ENCODE measurements at places on chromosomes 5 and 9.

DNA sequence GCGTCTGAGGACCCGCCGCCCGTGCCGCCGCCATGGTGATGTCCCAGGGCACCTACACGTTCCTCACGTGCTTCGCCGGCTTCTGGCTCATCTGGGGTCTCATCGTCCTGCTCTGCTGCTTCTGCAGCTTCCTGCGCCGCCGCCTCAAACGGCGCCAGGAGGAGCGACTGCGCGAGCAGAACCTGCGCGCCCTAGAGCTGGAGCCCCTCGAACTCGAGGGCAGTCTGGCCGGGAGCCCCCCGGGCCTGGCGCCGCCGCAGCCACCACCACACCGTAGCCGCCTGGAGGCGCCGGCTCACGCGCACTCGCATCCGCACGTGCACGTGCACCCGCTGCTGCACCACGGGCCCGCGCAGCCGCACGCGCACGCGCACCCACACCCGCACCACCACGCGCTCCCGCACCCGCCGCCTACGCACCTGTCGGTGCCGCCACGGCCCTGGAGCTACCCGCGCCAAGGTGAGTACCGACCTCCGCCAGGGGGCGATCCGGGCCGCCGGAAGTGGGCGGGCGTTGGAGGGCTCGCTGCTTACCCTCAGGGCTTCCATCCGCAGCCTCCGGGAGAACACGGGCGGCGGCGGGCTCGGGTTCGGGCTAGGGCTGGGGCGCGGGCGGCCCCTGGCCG lies 8.5 kb downstream of the PRR7 start:
- peak; percentile 70 for DNase-seq

GRCh38 chr9:14903040-14903439 lies 7.2 kb downstream of the FREM1 start:
- DNase-seq: no peak

GRCh38 chr9:137487454-137488326 lies 28.6 kb upstream of the NSMF start:
- DNase-seq: no peak

DNA sequence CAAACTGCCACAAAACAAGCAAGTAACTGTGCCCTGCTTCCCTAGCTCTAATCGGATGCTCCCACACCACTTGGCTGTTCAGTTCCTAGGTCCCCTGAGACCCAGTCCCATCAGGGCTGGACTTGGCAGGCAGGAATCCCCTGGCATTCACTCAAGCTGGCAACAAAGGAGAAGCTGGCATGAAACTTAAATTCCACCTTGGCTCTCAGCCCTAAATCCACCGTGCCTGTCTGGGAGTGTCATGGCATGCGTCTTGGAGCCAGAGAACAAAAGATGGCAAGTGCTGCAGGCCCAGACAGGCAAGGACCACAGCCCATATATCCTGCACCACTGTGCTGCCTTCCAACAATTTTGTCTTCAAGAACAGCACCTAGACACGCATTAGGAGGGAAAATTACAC lies 38.2 kb downstream of the ETF1 start:
- peak; percentile 69 for DNase-seq

DNA sequence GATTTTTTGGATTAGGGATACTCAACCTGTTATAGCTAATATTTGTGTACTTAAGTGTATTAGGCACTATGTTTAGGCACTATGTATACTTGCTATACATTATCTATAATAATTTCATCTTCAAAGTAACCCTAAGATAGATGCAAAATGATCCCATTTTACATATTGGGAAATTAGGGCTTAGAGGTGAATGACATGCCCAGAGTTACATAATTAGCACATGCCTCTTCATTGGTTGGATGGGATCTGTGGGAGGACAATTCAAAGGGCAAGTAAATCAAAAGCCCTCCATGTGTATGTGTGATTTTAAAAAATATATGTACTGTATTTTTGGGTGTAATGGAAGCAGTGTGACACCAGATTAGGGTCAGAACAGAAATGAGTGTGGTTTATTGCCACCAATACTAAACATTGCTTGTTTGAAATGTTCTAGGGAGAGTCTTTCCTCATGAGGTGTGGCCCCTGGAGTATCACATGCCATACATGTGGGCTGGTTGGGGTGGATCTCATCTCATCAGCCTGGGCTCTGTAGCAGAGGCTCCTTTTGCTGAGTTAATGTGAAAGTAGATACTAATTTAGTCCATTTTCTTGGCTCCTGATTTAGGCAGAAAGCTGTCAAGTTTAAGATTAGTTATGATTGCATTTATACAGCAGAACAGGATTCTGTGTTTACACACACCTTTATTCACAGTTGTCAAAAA lies 5.5 kb downstream of the C9orf85 start:
- DNase-seq: no peak

- DNase-seq: no peak
Observed at GRCh38 chr9:88339317-88339716, 48.9 kb upstream of the SPIN1 start.

DNA sequence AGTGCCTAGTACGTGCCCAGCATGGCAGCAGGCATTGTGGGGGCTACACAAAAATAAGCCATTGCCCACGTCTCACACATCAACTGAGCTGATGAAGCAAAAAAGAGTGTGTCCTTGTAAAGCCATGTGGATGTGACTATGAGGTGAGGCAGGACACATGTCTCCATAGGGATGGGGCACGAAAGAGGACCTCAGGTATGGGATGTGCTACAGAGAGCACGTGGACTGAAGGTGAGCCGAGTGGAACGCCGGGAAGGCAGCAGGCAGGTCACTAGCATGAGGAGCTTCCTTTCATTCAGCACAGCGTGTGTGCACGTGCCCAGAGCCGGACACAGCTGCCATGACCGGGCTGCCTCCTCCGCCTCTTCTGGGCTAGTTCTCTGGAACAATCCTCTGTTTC lies 429.8 kb downstream of the SPOCK1 start:
- DNase-seq: no peak

DNA sequence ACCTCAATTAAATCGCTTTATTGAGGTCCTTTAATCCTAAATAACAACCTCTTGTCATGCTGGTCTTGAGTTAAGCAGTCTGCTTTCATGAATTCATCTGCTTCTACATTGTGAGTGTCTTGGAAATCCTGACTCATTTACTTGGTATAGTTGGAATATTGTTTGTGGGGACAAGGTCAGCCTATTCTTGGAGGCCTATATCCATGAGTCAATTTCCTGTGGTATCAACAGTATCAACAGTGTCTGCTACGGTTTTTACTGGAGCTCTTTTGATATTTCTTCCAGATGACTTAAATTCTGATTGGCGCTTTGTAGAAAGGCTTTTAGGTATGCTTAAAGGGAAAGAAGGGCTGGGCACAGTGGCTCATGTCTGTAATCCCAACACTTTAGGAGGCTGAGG lies 71.2 kb upstream of the PARP8 start:
- no peak for DNase-seq

- DNase-seq: no peak
Observed at GRCh38 chr5:44632344-44632743, 176.4 kb upstream of the MRPS30 start.

GRCh38 chr9:132283863-132284262 lies 70.9 kb downstream of the SETX start:
- no peak for DNase-seq

DNA sequence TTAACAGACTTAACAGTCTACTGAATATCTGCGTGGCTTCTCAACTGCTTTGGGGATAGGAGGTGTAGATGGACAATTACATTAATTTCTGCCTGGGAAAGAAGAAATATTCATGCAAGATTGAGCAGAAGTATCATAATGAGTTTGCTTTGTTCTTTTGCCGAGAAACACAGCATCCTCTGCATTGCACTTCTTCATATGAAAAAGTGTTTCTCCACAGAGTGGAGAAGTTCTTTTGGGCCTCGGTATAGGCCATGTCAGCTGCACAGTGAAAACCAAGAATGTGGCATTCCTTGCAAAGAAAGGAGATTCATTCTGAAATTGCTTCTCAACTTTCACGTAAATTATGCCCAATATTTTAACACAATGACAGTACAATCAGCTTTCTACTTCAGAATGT lies 17.6 kb upstream of the SNX2 start:
- DNase-seq: no peak

GRCh38 chr5:34758514-34758913 lies 80.5 kb upstream of the TTC23L start:
- no peak for DNase-seq

- DNase-seq: no peak
Observed at GRCh38 chr5:153885141-153885540, 153.6 kb downstream of the FAM114A2 start.

GRCh38 chr5:154109416-154110106 lies 70.8 kb downstream of the MFAP3 start:
- no peak for DNase-seq

GRCh38 chr9:125785248-125785751 lies 38.1 kb downstream of the PBX3 start:
- DNase-seq: no peak

- DNase-seq: no peak
Observed at GRCh38 chr5:169945831-169946261, 34.4 kb downstream of the INSYN2B start.

GRCh38 chr5:83563631-83564030 lies 92.1 kb downstream of the VCAN start:
- no peak for DNase-seq

DNA sequence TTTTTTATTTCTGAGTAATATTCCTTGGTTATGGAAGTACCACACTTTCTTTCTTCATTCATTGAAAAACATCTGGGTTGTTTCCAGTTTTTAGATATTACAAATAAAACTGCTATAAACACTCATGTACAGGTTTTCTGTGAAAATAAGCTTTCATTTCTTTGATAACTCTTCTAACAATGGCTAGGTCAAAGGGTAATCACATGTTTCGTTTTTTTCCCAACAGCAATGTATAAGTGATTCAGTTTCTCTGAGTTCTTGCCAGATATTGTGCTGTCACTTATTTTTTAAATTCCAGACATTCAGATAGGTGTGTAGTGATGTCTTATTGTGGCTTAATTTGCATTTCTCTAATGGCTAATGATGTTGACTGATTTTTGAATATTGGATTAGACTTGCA lies 16.7 kb upstream of the TNPO1 start:
- no peak for DNase-seq

DNA sequence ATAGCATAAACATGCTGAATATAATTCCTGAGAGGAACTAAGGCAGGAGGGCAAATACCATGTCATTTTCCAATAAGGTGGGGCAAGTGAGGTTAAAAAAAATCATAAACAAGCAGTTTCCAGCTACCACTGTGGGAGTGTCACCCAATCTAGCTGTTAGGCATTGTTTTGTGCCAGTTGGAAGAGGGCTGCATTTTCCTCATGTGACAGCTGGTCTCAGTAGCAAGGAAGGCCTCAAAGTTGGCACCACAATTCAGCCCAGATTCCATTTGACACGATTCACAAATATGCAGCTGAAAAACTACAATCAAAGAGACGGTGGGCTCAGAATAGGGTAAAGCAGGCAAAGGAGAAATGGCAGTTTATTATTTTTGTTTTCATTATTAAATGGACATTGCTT lies 636.1 kb downstream of the KIF4B start:
- no peak for DNase-seq

- no peak for DNase-seq
Observed at GRCh38 chr9:93683331-93684134, 107.1 kb downstream of the PHF2 start.

DNA sequence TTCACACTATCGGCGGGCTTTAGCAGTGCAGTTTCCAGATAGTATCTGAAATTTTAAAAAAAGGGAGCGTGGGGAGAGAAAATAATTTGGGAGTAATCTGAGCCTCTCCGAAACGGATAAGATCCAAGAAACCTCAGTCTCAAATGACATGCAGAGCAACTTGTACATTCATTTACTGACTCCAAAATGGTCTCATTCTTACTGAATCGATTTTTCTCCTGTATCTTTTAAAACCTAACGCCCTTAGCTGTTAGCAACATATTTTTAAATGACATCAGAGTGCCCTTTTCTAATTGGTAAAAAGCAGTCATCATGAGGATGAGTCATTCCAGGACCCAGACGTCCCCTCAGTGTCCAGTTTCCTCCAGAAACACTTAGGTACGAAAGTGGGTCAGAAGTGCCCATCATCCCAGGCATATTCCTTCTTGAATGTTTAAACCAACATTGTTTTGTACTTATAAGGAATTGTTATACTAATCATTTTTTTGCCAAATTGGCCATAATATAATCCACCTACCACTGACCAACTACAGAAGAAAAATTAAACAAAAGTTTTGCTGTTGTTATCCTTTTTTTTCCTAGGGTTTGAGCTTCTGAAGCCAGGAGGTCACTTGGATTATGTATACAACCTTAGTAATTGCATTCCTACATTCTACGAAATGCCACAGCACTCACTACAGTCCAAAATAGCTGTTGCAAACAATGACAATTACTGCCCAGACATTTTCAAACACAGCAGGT lies 354.4 kb downstream of the ADAMTS6 start:
- DNase-seq: no peak

DNA sequence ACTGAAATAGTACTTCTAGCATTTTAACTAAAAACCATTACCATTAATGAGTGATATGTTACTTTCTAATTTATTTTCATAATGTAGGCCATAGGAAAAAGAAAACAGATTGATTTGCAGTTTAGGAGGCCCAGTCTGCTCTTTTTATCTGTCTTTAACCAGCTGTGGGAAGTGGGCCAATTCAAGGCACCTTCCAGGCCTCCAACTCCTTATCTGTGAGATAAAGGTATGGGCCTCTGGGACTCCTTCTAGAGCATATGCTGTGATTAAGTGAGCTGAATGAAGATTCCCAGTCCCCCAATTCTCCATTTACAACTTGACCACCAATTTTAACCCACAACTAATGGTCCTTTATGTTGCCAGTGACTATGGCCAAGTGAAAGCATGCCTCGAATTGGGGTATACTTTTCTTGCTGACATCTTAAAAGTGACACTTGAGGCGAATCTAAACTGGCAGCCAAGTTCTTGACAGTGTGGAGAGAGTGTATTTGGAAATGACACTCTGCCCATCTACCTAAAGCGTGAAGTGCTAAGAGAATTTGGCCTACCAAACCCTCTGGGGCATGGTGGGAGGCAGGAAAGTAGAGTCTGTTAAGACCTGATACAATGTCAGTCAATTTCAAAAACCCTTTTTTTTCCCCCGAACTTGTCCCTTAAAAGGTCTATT lies 88.3 kb downstream of the PIK3R1 start:
- DNase-seq: no peak

- DNase-seq: no peak
Observed at GRCh38 chr5:126864042-126864688, 87.2 kb downstream of the LMNB1 start.

- no peak for DNase-seq
Observed at GRCh38 chr5:125113328-125113727, 366.9 kb upstream of the ZNF608 start.

- no peak for DNase-seq
Observed at GRCh38 chr5:52757527-52757926, 30.2 kb upstream of the ITGA1 start.

DNA sequence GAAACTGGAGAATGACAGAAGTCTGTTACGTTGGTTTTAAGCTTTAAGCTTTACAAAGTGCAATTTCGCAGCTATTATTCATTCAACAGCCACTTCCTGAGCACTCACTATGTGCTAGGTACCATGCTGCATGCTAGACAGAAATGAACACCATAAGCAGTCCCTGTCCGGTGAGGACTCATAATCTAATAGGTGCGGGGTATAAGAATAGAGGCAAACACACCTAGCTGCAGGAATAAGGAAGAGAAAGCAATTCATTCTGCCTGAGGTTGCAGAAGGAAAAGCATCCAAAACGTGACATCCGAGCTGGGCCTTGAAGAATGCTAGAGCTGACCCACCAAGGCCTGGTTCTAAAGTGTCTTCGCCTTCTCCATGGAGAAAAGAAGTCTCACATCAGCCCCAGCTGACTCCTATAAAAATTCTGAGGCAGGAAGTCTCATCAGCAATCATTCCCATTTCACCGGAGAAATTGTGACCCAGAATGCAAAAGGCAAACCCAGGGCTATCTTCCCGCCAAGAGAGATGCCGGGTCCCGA lies 542 bp downstream of the FKBP15 start:
- DNase-seq: no peak

Measured in DMS 273 treated with DMSO at 0.1 percent for 48 hours (cell line).